ENCODE measurements at places on chromosomes 7 and 10. TPM values are rescaled to one million over a fixed set of nuclear protein-coding genes. Genes with fewer than 3 reads are reported as not detected.

DNA sequence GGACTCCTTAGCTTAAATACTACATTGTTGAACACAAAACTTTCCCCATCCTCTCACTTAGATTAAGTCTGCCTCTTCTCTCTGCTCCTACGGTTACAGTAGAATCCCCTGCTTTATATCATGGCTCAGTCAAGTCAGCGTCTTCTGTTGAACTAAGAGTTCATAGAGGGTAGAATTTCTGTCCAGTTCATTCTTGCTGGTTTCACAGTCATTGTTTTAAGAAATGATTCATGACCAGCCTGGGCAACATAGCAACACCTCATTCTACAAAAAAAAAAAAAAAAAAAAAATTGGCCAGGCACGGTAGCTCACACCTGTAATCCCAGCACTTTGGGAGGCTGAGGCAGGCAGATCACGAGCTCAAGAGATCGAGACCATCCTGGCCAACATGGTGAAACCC lies 3.7 kb upstream of the ZFYVE27 start:
- DNase-seq = no peak

DNA sequence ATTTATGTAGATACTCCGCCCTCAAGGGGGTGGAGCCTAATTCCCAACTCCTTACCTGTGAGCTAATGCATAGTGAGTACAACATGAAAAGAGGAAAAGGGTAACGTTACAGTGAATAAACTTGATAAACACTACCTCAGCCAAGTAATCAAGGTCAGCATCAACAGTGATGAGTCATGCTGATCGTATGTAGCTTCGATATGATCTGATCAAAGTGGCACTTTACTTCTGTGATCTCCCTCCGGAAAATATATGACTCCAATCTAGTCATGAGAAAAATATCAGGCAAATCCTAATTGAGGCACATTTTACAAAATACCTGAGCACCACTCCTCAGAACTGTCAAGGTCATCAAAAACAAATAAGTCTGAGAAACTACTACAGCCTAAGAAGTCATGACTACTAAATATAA lies 70.4 kb downstream of the VTI1A start:
- no peak for DNase-seq

GRCh38 chr7:96996958-96997511 lies 8.3 kb upstream of the DLX6 start:
- no peak for DNase-seq

DNA sequence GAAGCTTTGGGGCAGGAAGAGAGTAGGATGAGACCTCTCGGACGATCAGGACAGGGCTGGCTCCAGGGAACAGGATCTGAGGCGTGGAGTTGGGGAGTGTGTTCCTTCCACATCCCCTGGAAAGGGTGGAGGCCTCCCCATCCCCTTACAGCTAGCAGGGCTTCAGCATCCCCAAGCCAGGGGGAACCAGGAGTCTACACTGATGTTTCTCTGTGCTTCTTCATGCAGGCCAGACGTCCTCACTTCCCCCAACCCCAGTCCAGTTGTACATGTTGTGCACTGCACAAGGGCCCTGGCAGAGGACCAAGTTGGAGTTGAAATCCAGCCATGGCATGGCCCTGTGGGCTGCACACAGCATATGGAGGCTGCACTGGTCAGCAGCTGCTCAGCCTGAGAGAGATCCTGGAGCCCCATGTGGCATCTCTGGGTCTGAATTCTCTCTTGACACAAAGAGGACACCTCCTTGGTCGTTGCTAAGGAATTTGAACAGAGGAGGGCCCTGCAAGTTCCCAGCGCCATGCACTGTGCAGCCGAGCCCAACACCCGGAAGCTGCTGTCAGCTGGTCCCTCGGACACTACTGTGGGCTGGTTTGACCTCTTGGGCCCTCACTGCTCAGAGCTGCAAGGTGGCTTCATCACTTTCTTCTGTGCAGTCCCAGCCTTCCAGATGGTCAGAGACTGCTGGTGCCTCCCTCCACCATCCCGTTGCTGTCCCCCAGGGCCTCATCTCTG lies 181.1 kb downstream of the DNAJB6 start:
- no peak for DNase-seq

- DNase-seq = no peak
Measured at GRCh38 chr7:54663603-54664234, 95.3 kb downstream of the SEC61G start.

GRCh38 chr10:116542007-116542677 lies 3.6 kb upstream of the PNLIP start:
- no peak for DNase-seq

DNA sequence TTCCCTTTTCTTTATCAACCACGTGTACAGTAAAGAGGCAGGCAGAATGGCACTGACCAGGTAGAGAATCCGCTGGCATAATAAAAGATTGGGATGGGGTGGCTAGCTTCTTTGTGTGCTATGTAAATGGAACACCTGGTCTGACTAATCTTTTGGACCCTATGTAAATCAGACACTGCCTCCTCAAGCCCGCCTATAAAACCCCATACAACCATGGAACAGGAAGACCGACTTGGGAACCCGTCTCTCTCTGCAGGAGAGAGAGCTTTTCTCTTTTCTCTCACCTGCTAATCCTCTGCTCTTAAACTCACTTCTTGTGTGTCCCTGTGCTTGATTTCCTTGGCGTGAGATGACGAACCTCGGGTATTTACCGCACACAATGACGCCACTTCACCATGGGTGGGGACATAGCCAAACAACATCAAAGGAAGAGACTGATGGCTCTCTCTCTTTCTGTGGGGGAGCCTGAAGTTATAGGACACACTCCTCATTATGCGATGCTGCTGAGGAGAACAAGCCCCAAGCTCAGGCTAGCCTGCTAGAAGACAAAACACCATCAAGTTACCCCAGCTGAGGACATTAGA lies 94.2 kb downstream of the ARL5B start:
- no peak for DNase-seq

DNA sequence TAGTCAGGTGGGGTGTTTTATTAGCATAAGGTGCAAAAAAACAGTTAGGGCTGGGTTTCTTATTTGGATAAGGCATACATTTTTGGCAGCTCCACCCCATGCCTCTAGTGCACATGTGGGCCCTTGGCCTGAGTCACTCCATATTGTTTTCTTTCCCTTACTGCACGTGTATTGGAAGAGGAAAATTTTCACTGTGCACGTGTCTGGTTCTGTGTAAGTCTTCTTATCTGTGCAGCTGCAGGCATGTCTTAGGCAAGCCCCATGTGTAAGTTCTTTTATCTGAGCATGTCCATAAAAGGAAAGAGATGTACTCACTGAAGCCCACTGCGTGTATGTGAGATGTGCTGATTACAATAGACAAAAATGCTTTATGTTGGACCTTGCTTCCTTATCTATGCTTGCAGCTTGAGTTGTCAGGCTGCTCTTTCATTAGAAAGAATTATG lies 540.3 kb upstream of the IGFBP3 start:
- DNase-seq = no peak

DNA sequence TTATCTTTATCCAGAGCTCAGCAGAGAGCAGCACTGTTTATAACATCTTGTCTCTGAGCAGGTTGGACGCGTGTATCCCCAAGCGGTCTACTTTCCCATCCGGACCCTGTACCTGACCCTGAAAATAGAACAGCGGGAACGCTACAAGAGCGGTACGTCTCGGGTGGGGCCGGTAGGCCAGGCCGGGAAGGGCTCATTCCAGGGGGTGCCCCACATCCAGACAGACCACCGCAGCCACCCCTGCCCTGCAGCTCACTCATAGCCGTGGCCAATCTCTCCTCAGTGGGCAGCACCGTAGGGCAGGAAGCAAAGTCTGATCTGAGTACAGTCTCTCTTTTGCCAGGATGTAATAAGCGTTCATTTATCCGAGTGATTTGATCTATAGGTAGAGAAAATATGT lies 113.7 kb downstream of the TRRAP start:
- no peak for DNase-seq

DNA sequence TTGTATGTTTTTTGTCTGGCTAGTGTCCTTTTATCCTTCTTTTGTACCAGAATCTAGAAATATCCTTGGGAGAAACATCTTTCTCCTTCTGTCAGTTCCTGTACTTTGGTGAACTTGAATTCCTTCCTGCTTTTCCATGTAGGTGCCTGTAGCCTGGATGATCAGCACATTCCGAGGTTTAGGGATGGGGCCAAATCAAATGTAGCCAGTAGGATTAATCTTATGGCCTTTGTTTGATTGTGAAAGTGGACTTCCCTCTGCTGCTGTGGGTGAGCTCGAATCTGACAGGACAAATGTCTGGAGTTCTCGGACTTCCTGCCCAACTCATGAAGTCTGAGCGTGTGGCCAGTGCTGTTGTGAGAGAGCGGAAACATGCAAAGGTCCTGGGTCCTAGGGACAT lies 33.2 kb upstream of the NAMPT start:
- no peak for DNase-seq

DNA sequence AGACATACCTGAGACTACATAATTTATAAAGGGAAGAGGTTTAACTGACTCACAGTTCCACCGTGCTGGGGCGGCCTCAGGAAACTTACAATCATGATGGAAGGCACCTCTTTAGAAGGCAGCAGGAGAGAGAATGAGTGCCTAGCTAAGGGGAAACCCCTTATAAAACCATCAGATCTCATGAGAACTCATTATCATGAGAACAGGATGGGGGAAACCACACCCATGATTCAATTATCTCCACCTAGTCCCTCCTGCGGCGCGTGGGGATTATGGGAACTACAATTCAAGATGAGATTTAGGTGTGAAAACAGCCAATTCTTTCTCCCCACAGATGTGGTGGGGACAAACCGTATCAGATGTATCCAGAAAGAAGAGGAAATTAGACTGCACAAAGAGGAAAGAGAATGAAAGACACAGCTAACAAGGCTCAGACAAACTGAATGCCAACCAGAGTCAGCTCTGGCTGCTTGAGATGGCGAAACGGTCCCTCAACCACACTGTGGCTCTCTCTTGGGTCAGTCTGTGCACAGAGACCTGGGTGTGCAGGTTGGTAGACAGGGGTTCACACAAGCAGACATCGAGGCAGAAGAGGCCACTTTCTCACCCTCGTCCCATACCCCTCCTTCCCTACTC lies 375.6 kb downstream of the SFMBT2 start:
- DNase-seq = no peak

GRCh38 chr10:57955076-57955475 lies 312.6 kb downstream of the IPMK start:
- DNase-seq = no peak

DNA sequence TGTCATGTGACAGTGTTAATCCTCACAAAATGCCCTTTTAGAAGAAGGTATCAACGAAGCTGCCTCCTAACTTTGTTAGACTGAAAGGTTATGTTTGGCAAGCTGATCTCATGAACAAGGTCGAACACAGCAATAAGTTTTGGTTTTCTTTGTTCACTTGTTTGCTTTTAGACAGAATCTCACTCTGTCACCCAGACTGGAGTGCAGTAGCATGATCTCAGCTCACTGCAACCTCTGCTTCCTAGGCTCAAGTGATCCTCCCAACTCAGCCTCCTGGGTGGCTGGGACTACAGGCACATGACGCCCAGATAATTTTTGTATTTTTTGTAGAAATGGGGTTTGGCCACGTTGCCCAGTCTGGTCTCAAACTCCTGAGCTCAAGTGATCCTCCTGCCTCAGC lies 1.1 kb downstream of the STRA8 start:
- no peak for DNase-seq

DNA sequence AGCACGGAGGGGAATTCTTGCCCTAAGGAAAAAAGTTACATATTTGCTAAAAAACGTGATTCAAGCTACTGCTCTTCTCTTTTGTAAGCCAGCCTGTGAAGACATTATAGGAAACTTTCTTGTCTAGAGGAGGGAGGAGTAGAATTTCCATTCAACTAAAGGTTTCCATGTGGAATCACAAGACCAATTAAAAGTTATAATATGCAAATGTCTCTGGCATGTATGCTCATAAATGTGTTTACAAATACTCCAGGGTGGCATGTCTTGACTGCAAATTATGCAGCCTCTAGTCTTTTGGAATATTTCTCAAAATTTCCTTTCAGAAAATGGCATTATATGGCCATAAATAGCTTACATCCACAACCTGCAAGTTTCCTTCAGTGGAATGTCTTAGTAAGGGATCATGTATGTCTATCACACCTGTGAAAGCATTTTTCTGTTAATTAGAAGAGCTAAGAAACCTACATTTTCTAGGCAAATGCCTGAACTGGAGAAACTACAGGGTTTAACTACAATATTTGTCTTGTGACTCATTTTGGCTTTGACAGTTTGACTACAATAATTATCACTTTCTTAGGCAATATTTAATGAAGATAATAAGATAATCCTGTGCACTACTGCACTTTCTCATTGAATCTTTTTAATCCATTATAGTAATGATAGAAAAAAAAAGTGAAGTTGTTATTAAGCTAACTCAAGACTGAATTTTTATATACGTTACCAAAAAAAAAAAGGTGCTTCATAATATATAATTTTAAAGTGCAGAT lies 111.1 kb upstream of the C10orf90 start:
- no peak for DNase-seq

GRCh38 chr10:85558533-85558932 lies 808.1 kb downstream of the GRID1 start:
- no peak for DNase-seq

DNA sequence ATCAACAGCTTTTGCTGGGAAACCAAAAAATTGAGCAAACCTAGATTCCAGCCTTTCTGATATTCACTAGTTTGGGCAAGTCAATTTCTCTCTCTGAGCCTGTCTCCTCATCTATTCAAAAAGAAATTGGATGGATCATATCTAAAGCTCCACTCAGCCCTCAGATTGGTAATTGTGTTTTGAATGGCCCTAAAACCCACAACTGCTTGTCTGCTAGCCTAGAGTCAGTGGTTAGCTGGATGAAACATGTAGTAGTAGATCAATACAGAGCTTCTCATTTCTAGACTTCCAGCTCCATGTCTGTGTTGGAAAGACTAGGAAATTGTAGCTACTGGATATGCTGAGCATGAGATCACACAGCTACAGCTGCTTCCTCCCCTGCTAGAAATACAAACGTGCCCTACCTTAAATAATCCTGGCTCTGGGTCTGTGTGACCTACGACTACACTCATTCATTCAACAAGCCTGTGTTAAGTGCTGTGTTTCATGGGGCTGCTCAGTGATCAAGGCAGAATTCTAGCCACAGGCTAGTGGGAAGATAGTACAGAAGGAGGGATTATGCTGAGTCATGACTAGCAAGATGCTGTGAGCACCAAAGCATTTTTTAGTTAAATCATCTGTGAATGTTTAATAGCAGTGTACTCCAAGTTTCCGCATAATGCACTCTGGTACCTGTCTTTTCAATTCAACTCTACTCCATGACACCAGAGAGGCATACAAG lies 15.7 kb downstream of the DNTT start:
- DNase-seq = no peak

GRCh38 chr7:84461093-84461492 lies 266.5 kb upstream of the SEMA3A start:
- no peak for DNase-seq

DNA sequence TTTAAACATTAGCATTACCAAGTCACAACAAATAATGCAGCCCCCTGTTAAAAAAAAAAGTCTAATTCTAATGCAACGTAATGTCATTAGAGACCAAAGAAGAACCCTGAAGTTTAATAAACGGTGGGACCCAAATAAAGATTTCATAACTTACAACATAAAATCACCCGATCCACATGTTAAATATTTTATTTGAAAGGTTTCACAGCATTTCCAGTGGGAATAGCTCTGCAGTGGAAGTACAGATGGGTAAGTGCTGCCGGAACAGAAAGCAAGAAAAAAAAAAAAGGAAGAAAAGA lies 320.6 kb upstream of the ZMIZ1 start:
- DNase-seq = no peak

Gene EBF3
- total RNA-seq = 7.8 TPM

Gene ANKRD61
- not detected for total RNA-seq

Gene TMEM130
- total RNA-seq = 0.36 TPM

Gene ECHDC3
- total RNA-seq = 98.3 TPM

Gene LIPM
- total RNA-seq = not detected

Gene SPAM1
- total RNA-seq = not detected

Measured in prostate gland (tissue), 2 donors.